ENCODE measurements at places on chromosomes 7 and 10.

GRCh38 chr7:22351329-22351692 is 5.6 kb downstream of the RAPGEF5 start:
- DNase-seq: no peak

- no peak for DNase-seq
Observed at GRCh38 chr7:80934321-80934720, 15.5 kb upstream of the SEMA3C start.

- DNase-seq: no peak
Observed at GRCh38 chr7:28960071-28960840, 2.1 kb upstream of the TRIL start.

DNA sequence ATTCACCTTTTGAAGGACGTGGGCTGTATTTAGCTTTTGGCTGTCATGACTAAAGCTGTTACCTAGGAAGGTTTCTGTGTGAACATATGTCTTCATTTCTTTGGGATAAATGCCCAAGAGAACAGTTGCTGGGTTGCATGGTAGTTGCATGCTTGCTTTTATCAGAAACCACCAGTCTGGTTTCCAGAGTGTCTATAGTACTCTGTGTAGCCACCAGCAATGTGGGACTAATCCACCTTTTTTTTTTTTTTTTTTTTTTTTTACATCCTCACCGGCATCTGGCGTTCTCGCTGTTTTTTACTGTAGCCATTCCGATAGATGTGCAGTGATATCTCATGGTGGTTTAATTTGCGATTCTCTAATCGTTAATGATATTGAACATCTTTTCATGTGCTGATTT is 297.8 kb downstream of the SDK1 start:
- DNase-seq: no peak

DNA sequence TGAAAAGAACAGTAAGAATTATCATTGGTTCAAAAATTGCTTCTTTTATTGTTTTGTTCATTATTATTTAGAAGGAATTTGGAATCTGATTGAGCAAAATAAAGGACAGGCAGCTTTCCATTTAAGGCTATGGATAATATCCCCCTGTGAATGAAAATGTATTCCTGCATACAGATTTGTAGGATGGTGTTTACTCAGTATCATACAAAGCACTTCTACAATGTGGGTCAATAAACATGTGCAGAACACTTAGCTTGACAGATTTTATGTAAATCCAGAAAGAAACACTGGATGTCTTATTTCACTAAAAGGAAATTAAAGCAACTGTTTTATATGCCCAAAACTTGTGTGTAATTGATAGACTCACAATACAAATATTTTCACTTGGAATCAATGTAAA is 189.7 kb downstream of the THSD7A start:
- DNase-seq: no peak

GRCh38 chr10:43201545-43202131 is 63.4 kb downstream of the CSGALNACT2 start:
- DNase-seq: no peak

GRCh38 chr7:925601-926000 is 28.9 kb downstream of the ADAP1 start:
- DNase-seq: peak; percentile 40

DNA sequence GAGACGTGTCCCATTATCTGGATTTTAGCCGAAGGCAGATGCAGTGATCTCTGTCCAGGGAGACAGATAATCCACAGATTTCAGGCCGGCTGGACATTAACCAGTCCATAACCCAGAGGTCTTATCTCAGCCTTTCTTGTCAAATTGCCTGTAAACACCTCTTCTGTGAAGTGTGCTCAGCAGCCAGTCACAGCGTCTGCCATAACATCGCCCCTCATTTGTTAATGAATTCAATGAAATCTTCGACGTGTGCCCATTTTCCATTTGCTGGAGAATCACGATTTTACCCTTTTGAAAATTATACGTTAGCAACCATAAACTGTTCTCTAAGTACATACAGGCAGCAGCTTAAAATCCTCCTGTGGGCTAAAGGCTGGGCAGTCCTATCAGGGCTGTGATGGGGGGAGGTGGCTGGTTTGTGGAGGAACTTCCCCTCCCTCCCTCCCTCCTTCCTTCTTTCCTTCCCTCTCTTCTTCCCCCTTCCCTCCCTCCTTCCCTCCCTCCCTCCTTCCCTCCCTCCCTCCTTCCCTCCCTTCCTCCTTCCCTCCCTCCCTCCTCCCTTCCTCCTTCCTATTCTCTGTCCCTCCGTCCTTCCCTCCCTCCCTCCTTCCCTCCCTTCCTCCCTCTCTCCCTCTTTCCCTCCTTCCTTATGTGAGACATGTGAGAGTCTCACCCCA is 26.6 kb upstream of the FAM20C start:
- DNase-seq: peak; percentile 73

DNA sequence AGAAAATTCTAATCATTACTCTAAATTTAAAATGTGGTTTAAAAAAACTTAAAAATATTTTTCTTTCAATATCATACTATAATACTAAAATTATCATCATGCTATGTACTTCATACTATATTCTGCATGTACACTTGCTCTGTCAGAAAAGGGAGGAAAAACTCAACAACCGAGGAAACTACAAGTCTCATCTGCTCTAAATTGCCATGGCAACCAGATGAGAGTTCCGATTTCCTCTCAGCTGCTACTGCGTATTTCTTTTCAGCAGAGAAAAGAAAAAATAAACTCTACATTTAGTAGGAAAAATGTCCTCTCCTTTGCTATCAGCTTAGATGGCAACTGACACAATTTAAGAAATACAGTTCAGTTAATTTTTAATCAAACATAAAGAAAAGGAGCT is 178.9 kb downstream of the SRPK2 start:
- DNase-seq: peak; percentile 47

DNA sequence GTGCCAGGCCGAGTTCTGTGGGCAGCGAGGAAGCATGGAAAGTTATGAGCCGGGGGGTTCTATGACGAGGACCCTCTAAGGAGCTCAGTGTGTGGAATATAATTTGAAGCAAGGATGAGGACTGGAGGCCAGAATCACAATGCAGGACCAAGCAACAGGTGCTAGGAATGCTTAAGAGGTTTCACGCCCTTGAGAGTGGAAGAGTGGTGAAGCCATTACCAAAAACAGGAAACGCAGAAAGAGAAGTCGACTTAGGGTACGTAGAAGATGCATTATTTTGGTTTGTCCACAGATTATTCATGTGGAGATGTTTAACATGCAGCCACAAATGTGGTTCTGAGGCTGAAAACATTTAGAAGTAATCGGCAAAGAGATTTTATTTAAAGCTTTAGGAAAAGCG is 78.7 kb downstream of the PIP4K2A start:
- no peak for DNase-seq

- DNase-seq: no peak
Observed at GRCh38 chr7:108413782-108414492, 42.3 kb downstream of the NRCAM start.

DNA sequence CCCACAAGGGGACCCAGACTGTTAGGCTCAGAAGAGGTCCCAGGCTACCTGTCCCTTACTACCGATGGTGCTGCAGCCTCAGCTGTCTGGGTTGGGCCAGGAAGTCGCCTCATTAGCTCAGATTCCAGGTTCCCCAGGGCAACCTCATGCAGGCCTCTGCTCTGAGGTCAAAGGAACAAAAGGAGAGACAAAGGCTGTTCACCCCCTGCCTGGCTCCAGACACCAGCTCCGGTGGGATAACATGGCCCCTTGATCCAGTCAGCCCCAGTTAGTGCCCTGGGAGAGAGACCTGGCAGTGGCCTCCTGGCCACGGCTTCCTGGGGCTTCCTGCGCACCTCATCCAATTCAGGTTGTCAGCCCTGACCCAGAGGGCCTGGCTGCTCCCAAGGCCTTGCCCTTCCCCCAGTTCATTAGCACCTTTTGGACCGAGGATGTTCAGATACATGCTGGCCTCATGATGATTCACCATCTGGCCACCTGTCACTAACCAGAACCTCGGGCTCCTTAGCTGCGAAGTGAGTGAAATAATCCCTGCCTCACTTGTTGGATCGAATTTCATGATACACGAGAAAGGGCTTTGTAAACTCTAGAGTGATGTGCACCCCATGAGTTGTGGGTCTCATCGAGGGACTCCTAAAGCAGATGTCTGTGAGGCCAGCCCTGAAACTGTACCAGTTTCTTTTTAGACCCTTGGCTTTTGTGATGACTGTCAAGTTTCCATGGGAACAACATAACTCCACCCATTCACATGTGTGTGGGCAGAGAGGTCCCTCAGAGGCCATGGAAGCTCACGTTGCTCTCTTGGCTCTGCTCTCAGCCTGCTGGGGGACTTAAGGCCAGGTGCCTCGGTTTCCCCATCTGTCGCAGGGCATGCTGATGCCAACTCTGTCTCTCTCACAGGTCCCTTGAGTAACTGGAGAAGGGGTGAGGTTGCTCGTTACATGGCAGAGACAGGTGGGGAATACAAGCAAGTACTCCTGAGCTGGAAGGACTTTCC is 79.5 kb upstream of the PCBD1 start:
- peak; percentile 10 for DNase-seq

DNA sequence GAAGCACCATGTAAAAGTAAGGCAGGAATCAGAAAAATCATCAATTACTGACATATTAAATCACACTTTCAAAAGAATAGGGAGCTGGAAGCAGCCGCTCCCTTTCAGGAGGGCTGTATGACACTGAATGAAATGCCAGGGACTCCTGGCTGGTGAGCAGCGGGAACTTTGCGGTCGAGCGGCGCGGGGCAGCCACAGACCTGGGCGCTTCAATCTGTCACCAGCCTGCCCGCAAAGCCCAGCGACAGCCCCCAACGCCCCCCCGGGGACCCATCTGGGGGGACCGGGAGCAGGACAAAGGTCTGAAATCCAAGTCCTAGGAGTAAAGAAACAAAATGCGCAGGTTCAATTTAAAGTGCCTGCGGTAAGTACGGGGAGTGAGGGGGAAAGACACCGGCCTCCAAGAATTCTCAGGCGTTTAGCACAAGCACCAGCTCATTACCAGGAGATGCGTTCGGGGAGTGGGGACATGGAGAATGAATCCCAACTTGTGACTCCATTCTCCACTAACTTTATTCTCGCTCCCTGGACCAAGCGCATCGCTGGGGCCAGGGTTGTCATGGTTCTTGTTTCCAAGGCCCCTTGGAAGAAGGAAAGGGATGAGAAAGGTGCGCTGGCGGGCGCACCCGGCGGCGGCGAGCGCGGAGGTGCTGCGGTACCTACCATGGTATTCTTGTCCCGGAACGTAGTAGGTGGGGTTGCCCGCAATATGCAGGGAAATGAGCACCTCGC is 824 bp downstream of the RELN start:
- peak; percentile 3 for DNase-seq

DNA sequence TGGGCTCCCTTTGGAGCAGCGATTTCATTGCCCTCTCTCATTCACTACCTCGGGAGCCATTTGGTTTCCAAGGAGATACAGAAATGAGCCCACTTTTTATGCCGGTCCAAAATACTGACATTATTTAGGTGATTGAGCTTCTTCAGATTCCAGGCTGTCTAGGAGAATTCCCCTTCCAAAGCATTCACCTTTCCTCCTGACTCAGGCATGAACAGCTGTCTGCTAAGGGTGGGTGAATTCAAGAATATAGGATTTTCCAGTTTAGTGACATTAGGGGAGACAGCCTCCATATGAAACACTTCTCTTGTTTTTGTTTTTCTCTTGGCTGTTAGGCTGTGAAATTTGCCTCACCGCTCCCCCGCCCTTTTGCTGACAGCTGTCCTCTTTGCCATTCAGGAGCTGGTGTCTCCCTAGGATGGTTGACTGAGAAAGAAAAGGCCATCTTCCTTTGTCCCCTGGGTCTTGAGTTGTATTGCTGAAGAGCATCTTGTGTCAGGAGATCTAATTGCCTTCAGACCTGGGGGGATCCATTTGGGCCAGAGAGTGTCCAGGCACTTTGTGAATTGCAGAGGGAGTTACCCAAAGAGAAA is 56.7 kb downstream of the LRRC4 start:
- no peak for DNase-seq

- DNase-seq: no peak
Observed at GRCh38 chr7:35874886-35875285, 74.0 kb downstream of the SEPTIN7 start.

DNA sequence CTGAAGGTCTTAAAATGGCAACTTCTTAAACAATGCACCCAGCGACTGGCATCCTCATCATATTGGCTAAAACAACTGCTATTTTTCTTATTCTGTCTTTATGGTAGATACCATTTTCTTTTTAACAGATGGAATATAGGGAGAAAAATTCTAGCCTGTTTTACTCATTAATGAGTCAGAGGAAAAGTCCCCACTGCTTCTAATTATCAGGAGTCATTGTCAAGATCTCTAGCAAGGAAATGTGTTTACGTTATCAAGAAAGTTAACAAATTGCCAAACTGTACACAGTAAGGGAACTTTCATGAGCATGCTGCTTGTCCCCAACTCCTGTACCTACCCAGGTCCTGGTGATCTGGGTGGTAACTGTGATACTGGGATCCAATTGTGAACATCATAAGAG is 117.7 kb upstream of the KIAA1217 start:
- DNase-seq: no peak

DNA sequence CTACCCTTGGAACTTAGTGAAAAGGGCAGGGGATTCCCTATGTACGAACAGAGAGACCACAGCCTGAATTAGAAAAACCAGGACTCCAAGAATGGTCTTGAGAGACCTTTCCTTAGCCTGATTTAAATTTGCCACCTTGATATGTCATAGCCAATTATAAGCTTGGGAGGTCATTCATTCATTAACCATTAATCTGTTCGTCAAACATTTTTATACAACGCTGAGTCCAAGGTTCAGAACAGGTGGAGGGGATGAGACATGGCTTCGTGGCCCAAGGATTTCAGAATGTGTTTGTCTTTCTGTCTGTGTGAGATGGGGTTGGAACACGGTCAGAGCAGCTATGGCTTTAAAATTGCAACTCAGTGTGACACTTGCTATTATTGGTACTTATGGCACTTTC is 158.0 kb downstream of the PAXIP1 start:
- DNase-seq: no peak

DNA sequence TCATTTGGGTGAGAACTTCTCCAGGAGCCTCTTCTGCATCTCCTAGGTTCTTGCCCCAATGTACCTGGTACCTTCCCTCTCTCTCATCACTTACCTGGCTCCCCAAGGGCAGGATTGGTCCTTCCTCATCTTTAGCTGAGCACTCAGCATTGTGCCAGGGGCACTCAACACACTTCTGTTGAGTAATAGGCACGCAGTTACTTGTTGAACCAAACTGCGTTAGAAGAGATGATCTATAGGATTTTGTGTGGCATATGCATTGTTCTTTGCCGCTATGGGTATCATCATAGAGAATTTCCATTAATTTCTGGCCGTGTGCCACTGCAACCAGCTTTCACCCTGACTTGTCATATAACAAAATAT is 16.4 kb downstream of the TBXAS1 start:
- no peak for DNase-seq

- no peak for DNase-seq
Observed at GRCh38 chr10:99372546-99373271, 43.6 kb downstream of the CNNM1 start.

GRCh38 chr10:62501547-62501946 is 127.4 kb downstream of the ZNF365 start:
- no peak for DNase-seq
